Activated CD8-positive, alpha-beta T cell treated with anti-CD3 and anti-CD28 coated beads for 36 hours (primary cell): ENCODE measurements at places on chromosomes 11 and 22. TPM values are rescaled to one million over a fixed set of nuclear protein-coding genes. Genes with fewer than 3 reads are reported as not detected.

The ARSA gene
- total RNA-seq: 11.6 TPM

GRCh38 chr11:65572356-65573051 lies at the start of gene FAM89B:
TSS of gene FAM89B (plus strand) at chr11:65572538. CDS start at chr11:65572670, 132 bp downstream.
- peak; percentile 94 for DNase-seq
- H3K36me3 ChIP-seq: peaks cover 38% of the 10 kb centered on the region
- H3K4me3 ChIP-seq: peak within 1 kb of the TSS; percentile 93
- peak within 1 kb of the TSS; percentile 89 for H3K27ac ChIP-seq
- peaks cover 47% of the 10 kb centered on the region for H3K4me1 ChIP-seq
- H3K27me3 ChIP-seq: no peaks in the 10 kb centered on the region

The LIF gene
- 160 TPM for total RNA-seq

GRCh38 chr11:128188346-128189004 lies 398.9 kb downstream of the ETS1 start:
- no peak for DNase-seq
- H3K36me3 ChIP-seq: peaks cover 17% of the 10 kb centered on the region
- H3K4me3 ChIP-seq: no peak overlapping the region
- no peaks in the 10 kb centered on the region for H3K27me3 ChIP-seq
- H3K4me1 ChIP-seq: peaks cover 27% of the 10 kb centered on the region

DNA sequence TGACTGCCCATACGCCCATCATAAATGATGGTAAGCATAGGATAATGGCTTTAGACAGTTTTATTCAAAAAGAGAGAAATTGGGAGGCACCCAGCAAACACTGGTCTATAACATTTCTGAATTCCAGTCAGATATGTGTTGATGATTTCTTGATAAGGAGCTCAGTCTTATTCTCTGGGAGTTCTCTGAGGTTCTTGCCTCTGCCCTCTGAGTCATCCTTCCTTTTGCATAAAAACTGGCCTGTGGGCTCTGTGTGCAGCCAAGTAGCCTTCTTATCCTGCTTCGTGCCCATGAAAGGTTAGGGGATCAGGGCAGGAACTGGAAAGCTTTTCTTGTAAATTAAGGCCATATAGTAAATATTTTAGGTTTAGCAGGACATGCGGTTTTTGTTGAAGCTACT lies 48.9 kb downstream of the FAR1 start:
- H3K36me3 ChIP-seq: peaks cover 38% of the 10 kb centered on the region
- no peak for DNase-seq
- H3K27ac ChIP-seq: no peak overlapping the region
- peaks cover 3% of the 10 kb centered on the region for H3K4me1 ChIP-seq
- no peak overlapping the region for H3K4me3 ChIP-seq
- H3K27me3 ChIP-seq: no peaks in the 10 kb centered on the region

DNA sequence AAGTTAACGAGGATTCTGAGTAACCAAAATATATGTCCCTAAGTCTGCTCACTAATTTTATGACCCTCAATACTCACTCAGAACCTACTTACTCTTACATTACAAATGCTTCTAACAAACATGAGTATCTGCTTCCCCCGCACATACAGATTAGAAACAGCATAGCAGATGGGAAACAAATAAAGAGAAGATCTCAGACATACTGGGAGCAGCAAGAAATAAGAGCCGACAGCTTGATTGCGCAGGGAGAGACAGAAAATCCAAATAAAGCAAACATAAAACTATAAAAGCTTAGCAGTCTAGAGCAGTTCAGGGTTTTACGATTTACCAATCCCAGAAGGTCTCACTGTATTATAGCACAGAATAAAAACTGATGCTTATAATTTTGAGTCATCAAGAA lies 89.1 kb upstream of the DBX1 start:
- H3K4me3 ChIP-seq: no peak overlapping the region
- H3K27me3 ChIP-seq: peaks cover 7% of the 10 kb centered on the region
- no peaks in the 10 kb centered on the region for H3K4me1 ChIP-seq
- no peaks in the 10 kb centered on the region for H3K36me3 ChIP-seq
